ENCODE measurements at places on chromosomes 3 and 15.

GRCh38 chr3:71500696-71501095, 82.8 kb downstream of the FOXP1 start:
- DNase-seq: no peak

GRCh38 chr3:37301980-37302708, 127.8 kb upstream of the LRRFIP2 start:
- DNase-seq: no peak

- no peak for DNase-seq
Measured at GRCh38 chr3:185988080-185988815, 50.4 kb upstream of the TRA2B start.

- DNase-seq: peak; percentile 19
Measured at GRCh38 chr3:9226326-9226725, 23.1 kb downstream of the SRGAP3 start.

DNA sequence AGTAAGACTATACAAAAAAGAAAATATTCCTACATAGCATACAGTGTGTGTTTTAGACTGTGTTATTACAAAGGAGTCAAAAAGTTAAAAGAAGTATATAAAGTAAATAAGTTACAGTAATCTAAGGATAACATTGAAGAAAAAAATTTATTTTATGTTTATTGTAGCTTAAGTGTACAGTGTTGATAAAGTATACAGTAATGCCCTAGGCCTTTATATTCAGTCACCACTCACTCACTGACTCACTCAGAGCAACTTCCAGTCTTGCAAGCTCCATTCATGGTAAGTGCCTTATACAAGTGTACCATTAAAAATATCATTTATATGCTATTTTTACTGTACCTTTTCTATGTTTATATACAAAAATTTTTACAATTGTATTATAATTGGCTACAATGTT, 220.1 kb downstream of the BCHE start:
- no peak for DNase-seq

DNA sequence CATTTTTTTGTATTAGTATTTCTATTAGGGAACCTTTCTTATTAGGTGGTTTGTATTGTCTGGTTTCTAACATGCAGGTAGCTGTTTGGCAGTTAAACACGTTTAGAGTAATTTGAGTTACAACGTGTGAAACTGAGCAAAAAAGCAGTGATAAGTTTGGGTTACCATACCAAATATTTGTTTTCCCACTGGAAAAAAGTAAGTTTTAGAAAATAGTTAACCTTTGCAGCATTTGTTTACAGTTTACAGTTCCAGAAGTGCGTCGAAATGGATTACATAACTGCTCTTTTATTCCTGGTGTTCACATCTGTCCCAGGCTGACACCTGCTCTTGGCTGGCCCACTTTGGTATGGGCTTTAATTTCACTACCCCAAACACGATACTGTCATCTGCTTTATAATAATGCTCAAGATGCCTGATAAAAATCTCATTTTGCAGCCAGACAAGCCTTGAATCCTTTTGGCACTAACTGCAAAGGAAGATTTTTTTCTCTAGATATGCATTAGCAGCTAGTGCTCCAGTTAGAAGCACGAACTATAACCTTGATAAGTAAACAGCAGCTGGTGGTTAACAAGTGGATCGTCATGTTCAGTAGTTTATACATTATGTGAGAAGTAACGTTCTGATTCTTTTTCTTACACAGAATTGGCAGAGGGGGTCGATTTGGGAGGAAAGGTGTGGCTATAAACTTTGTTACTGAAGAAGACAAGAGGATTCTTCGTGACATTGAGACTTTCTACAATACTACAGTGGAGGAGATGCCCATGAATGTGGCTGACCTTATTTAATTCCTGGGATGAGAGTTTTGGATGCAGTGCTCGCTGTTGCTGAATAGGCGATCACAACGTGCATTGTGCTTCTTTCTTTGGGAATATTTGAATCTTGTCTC, 5.3 kb downstream of the EIF4A2 start:
- DNase-seq: peak; percentile 34

- peak; percentile 69 for DNase-seq
Measured at GRCh38 chr3:50658416-50658815, 16.3 kb upstream of the DOCK3 start.

- peak; percentile 46 for DNase-seq
Measured at GRCh38 chr3:19146685-19147650, 1.3 kb upstream of the KCNH8 start.
